ENCODE measurements at places on chromosomes 11 and 22. TPM values are rescaled to one million over a fixed set of nuclear protein-coding genes. Genes with fewer than 3 reads are reported as not detected.

GRCh38 chr22:48748860-48749554 lies 1078.7 kb downstream of the BRD1 start:
- no peak for DNase-seq

DNA sequence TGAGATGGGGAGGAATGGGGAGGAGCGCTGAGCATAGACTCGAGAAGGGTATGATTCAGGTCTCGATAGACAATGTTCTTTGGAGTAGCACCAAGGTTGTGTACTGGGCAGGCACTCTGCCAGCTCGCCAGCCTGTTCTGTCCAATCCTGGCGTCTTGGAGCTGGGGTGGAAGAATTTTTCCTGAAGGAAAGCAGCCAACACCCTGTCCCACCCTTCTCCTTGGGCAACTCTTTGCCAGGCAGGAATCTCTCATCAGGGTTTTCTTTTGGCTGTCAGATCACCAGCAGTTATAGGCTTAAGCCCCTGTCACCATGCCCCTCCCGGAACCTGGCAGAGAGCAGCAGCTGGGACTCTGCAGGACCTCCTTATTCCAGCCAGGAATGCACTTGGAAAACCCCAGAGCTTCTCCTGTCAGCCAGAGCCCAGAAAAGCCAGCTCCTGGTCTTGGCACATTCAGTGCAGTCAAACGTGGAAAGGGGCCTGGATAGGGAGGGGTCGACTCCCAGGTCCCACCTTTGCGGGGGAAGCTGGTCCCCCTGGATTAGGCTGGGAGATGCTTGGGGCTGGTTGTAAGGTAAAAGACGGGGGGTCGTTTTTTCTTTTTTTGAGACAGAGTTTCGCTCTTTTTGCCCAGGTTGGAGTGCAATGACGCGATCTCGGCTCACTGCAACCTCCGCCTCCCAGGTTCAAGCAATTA lies 14.4 kb upstream of the SPTBN2 start:
- no peak for DNase-seq

DNA sequence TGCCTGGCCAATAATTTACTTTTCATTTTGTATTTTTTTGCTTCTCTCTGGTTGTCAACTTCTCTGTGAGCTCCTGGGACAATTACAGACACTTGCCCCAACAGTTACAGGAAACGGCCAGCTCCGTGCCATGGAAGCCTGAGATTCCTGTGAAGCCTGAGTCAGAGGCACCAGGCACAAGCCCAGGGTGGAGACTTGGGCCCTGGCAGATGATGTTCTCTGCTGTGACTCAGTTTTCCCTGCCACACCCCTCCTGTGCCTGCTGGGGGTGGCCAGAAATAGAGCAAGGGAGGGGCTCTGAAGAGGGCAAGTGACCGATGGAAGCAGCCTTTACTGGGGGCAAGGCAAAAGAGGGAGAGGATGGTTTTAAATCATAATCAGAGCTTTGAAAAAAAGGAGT lies 4.9 kb downstream of the ATP5MGL start:
- DNase-seq = no peak

DNA sequence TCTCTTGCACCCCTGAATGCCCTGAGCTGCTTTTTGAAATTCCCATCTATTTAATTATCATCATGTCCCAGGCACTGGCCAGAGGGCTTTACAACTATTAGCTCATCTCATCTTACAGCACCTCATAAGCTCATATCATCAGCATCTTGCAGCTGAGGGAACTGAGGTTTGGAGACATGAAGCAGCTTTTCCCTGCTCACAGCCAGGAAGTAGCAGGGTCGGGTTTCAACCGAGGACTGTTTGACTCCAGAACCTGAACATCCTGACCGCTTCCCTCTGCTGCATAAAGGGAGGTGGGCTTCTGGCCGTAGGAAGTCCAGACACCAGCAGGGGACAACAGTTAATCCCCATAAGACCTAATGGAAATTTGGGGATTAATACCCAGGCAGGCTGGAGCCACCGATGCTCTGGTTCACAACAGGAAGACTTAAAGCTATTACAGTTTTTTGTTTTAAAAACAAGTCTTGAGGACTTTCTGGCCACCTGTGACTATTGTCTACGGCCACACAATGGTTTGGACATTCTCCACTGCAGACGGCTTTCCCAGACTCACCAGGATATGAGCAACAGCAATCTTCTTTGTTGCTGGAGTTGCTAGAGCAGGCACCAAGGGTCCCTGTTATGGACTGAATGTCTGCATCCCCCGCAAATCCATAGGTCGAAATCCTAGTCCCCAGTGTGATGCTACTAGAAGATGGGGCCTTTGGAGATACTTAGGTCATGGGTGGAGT lies 47.4 kb downstream of the CHST1 start:
- DNase-seq = no peak

The C22orf31 gene
- polyA plus RNA-seq = 2.2 TPM

The TECTA gene
- polyA plus RNA-seq = 1.7 TPM

The ADM2 gene
- 0.26 TPM for polyA plus RNA-seq

GRCh38 chr11:82775736-82776346 lies 42.2 kb upstream of the FAM181B start:
- no peak for DNase-seq

GRCh38 chr11:75281469-75282095 lies 41.0 kb downstream of the TPBGL start:
- DNase-seq = no peak

- DNase-seq = no peak
Observed at GRCh38 chr11:123213307-123213771, 18.3 kb upstream of the CLMP start.

DNA sequence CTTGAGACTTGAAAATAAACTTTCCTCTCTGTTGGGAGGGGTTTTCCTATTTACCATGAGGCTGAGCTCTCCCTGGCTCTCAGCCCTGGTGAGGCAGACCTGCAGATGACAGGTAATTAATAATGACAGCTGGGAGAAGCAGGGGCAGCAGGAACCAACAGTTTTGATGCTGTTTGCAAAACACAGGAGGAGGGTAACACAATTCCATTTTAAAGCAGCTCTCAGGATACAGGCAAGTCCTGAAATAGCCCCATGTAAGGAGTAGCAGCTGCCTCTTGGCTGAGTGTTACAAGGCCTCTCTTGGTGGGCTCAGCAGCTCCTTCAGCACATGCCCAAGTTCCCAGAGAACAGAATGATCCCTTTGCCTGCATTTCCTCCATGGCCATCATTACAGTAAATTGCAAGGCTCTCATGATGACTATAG lies 13.3 kb downstream of the PARVA start:
- no peak for DNase-seq

DNA sequence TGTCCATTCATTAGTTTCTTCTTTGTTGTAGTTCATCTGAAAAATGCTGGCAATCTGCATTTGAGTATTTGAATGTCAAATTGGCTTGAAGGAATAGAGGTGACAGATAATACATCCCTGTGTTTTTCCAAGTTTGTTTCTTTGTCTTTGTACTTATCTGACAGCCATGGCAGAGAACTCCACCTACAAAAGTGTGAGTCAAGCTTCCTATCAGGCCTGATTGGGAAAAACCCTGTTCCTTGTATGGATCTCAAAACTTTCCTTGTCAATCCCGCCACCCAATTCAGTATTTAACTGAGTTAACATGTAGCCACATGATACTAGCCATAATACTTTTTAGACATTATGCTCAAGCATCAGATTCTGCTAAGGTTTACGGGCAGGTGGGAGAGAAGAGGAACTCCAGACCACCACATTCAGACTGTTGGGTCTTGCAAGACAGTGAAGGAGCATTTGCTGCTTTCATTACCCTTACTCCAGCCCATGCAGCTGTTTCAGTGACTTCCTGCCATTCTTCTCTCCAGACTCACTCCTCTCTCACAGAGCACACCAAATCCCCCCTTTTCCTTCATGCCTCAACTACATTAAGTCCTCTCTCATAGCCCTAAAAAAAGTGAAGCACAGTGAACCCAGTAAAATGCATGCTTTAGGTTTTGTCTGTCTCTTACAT lies 65.9 kb downstream of the BLID start:
- DNase-seq = no peak

- DNase-seq = no peak
Observed at GRCh38 chr11:71064702-71065515, 187.5 kb downstream of the SHANK2 start.

GRCh38 chr11:13216711-13217075 lies 60.9 kb upstream of the BMAL1 start:
- no peak for DNase-seq

GRCh38 chr22:44363013-44363979 lies 50.5 kb upstream of the SHISAL1 start:
- peak; percentile 79 for DNase-seq

GRCh38 chr11:128630367-128631230 lies 43.2 kb upstream of the ETS1 start:
- DNase-seq = peak; percentile 90

The CNTF gene
- polyA plus RNA-seq = 0.61 TPM

The INPP5J gene
- 1.6 TPM for polyA plus RNA-seq

DNA sequence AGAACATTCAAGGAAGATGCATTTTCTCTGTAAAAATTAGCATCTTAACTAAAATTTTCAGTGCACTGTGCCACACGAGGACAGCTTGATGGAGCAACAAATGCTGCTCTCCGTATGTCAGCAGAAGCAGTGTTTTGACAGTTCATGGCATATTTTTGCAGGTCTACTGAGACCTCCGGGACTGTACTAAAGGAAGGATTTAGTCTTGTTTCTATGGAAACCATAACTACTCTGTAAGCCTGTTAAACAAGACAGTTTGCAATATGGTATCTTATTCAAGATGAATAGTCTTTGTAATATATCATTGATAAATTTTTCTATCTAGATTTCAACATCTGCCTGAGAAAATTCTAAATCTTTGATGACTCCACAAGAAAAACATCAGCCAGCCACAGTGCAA lies 184.0 kb upstream of the GUCY1A2 start:
- DNase-seq = no peak

- no peak for DNase-seq
Observed at GRCh38 chr22:22818861-22819855, 68.5 kb upstream of the IGLL5 start.

DNA sequence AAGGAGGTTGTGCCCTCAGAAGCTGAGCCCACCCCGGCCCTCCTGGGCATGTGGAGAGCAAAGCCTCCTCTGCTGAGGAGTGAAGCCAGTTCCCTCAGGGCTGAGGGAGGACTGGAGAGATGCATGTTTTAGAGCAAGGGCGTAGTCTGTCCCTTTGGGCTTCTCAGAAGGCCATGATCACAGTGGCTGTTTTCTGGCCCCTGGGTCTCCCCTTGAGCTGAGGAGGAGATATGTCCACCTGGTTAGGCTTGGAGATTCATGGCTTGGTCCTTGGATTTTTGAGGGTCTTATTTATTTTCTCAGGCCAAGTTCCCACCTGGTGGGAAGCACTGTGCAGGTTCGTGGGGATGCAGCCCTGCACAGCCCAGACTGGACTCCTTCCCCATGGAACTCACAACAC lies 46.5 kb upstream of the THY1 start:
- DNase-seq = no peak

The SCGB2A2 gene
- polyA plus RNA-seq = not detected

The OR2D3 gene
- polyA plus RNA-seq = not detected

DNA sequence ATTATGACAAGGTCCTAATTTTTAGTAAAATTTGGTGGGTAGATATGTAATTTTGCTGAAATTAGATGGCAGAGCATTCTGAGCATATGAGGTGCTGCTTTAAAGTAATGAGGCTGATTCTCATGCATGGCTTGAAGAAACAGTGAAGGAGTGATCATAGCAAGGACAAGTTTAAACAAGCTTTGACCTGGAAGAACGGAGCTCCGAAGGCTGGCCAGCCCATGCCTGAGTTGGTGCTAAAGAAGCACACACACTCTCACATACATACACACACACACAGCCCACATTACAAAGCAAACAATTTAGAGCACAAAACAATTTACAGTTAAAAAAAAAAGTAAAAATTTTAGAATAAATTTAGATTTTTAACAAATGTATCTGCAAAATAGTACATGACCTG lies 150.7 kb downstream of the DCDC1 start:
- no peak for DNase-seq

DNA sequence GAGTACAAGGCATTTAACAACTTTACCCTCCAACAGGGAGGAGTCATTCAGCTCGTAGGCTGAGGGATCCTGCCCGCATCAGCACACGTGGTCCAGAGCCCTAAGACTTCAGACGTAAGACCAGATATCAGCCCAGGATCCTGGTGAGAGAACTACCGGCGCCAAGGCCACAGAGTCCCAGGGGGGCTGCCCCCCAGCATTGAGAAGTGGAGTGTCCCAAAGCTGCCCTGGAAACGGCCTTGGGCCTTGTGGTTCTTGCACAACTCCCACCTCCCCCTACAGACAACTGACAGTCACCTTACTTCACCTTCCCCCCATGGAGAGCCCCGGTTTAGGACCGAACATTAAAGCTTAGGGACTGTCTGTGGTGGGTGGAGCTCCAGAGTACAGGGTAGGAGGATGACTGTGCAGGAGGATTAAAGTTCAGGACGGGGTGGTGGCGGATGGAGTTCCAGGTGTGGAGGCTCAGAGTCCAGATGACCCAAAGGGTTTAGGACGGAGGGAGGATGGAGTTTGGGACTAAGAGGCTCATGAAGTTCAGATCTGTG lies 1.0 kb downstream of the C11orf91 start:
- DNase-seq = no peak

- no peak for DNase-seq
Observed at GRCh38 chr22:26172389-26172990, 3.2 kb downstream of the SEZ6L start.

GRCh38 chr11:125412509-125412908 lies 83.6 kb downstream of the FEZ1 start:
- no peak for DNase-seq

The CTSC gene
- 41.2 TPM for polyA plus RNA-seq

DNA sequence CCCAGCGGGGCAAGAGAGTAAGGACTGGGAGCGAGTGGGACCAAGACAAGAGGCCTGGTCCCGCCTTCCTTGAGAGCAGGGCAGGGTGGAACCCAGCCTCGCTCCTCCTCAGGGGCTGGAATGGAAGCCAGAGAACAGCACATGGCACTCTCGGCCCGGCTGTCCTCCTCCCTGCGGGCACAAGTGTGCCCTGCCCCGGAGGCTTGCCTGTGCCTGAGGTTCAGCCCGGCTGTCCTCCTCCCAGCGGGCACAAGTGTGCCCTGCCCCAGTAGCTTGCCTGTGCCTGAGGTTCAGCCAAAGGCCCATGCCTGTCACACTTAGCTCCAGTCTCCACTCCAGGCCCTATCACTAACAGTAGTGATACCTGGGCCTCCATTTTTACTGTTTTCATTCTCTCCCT lies 24.2 kb downstream of the SULT4A1 start:
- DNase-seq = no peak

The IRAG1 gene
- polyA plus RNA-seq = 6.4 TPM

GRCh38 chr11:126348806-126349582 lies 6.5 kb upstream of the ST3GAL4 start:
- no peak for DNase-seq

The VSIG10L2 gene
- polyA plus RNA-seq = not detected

DNA sequence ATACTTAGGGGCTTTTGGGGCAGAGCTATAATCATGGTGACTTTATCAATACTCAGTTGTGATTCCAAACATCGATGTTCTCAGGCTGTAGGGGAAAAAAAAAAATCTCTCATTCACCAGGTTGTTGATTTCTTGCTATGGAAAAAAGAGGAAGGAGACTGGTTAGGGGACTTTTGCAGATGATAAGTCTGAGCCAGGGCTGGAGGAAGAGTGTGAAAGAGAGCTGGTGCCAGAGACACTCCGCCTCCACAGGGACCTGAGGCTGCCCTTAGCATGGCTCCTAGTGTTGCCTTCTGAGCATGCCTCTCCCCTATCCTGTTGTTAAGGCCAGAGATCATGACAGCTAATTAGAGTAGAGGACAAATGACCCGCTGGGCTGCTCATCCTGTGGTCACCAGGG lies 16.9 kb downstream of the UPB1 start:
- DNase-seq = no peak
